ENCODE measurements at places on chromosomes 2 and 18. TPM values are rescaled to one million over a fixed set of nuclear protein-coding genes. Genes with fewer than 3 reads are reported as not detected.
A peak's percentile ranks its signal among the peaks of the same experiment; 100 is the strongest.

DNA sequence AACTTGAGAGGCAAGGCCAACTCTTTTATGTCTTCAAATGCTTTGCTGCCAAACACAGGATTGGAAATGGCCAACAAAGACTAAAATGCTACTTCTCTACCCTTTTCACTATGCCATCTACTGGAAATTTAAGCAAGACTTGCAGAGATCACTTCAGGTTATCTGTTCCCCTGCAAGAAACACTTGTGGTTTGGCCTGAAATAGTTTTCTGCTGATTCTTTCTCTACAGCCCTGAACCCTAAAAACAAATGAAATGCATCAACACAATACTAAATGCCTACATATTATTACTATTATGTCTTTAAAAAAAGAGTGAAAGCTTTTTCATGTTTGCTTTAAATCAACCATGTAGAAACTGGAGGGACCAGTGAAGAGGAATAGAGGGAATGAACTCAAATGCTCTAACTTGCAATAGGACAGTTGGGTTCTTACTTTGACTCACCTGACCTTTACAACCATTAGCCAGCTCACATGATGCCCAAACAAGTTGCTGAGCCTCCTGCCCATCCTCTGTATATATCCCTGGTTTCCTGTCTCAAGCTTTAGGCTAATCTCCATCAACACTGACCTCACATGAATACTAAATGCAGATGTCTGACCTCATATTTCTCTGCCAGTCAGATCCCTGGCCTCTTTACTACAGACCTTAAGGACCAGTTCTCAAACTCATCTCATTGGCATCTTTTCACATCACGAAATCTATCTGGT, 17.5 kb upstream of the ADAM17 start:
- no peaks in the 10 kb centered on the region for H3K36me3 ChIP-seq
- no peak for DNase-seq
- peak overlapping the region; percentile 76 for H3K27ac ChIP-seq
- H3K4me3 ChIP-seq = no peak overlapping the region

DNA sequence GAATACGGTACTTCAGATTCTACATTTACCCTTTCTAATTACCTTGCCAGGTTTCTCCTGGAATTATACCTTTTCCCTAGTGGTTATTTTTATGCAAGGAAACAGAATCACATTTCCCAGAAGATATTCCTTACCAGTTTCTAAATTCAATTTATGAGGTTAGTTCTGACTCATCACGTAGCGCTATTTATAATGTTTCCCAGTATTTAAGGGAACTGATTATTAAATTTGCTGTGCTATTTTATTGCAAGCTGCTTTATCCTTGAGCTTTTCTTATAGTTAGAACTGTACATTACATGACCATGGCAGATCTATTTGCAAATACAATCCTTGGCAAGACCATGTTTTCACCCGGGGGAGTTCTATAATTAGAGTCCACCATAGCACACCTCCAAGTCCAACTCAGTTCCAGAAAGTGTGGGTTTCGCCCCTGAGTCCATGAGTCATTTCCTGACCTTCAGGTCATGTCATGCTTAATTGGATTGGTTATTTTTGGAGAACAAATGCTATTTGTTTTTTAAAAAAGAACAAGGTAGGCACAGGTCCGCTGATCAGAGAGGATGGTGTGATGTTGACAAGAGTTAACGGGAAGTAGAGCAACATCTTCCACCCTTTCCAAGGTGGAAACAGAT, 126.6 kb downstream of the ZNF532 start:
- H3K27me3 ChIP-seq = no peaks in the 10 kb centered on the region
- H3K4me3 ChIP-seq = no peak overlapping the region
- peaks cover 79% of the 10 kb centered on the region for H3K4me1 ChIP-seq
- H3K36me3 ChIP-seq = no peaks in the 10 kb centered on the region
- DNase-seq = no peak

GRCh38 chr18:32093102-32093511, 1.4 kb downstream of the RNF138 start:
- peak overlapping the region; percentile 95 for H3K27ac ChIP-seq
- no peaks in the 10 kb centered on the region for H3K36me3 ChIP-seq
- peak overlapping the region; percentile 95 for H3K4me3 ChIP-seq
- no peaks in the 10 kb centered on the region for H3K27me3 ChIP-seq
- DNase-seq = no peak

DNA sequence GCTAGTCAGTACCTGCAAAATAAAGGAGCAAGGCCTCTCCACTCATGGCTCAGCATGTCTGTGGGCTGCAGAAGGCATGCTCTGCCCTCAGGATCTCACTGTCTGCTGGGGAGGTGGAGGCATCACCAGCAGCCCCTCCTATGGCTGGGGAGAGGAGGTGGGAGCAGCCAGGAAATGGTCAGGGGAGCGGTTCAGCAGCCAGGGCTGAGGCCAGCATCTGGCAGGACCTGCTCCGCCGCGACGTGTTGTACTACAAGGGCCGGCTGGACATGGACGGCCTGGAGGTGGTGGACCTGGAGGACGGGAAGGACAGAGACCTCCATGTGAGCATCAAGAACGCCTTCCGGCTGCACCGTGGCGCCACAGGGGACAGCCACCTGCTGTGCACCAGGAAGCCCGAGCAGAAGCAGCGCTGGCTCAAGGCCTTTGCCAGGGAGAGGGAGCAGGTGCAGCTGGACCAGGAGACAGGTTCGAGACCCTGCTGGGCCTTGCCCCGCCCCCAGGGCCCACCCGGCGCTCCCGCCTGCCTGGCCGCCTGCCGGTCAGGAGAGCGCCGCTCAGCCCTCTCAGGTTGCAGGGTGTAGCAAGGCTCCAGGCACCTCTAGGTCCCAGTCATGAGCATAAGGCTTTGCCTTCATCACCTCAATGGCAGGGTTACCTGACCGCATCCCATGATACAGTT, 49.0 kb downstream of the FAM168B start:
- peaks cover 21% of the 10 kb centered on the region for H3K36me3 ChIP-seq
- H3K4me1 ChIP-seq = no peaks in the 10 kb centered on the region
- H3K27ac ChIP-seq = no peak overlapping the region
- no peak overlapping the region for H3K4me3 ChIP-seq

DNA sequence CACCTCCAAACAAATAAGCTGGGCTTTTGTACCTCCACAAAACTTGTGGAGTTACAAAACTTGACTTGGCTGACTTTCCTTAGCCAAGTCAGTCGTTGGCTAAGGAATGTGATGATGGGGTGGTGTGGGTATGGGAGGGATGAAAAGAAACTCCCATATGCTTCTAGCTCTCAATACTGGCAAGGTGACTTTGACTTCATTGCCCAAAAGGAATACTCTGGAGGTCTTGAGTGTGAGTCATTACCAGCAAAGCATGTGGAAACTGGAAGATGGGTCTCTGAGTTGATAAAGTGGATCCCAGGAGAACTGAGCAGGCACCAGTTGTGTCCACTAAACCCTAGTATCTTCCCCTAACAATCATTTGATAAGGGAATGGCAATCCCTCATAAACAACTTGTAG, 226.7 kb downstream of the GULP1 start:
- H3K4me3 ChIP-seq = no peak overlapping the region
- H3K36me3 ChIP-seq = no peaks in the 10 kb centered on the region
- H3K27me3 ChIP-seq = no peaks in the 10 kb centered on the region
- H3K27ac ChIP-seq = no peak overlapping the region
- DNase-seq = no peak

DNA sequence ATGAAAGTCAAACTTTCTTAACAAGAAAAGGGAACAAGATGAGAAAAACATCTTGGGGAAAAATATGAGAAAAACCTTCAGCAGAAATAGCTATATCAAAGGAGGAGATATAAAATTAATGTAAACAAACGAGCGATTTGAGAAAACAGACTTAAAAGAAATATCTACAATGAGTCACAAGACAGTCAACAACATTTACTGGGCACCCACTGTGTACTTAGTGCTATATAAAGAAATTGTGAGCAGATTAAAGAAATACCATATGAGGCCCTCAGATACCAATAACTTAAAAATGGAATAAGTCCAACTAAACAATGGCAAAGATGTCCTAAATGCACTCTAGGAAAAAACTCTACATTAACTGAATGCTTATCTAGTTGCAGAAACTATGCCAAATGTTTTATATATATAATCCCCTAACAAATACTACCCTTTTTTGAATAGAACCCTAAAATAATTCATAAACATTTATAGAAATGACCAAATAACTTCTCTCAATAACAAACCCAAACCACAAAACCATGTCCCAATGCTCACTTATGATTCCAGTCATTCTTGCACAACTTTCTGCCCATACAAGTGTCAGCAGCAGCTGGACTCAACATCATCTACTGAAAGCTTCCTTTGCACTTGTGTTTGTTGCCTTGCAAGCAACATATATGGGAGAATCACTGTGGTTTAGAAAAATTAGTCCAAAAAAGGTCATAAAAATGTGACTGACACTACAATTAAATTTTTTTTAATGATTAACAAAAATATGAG, 83.5 kb downstream of the COBLL1 start:
- no peaks in the 10 kb centered on the region for H3K27me3 ChIP-seq
- no peak overlapping the region for H3K27ac ChIP-seq
- H3K4me3 ChIP-seq = no peak overlapping the region
- no peaks in the 10 kb centered on the region for H3K36me3 ChIP-seq
- H3K4me1 ChIP-seq = peaks cover 38% of the 10 kb centered on the region
- no peak for DNase-seq

Gene FKBP1B
- total RNA-seq = 12.5 TPM

- H3K4me1 ChIP-seq = peaks cover 43% of the 10 kb centered on the region
- H3K27me3 ChIP-seq = no peaks in the 10 kb centered on the region
- peak overlapping the region; percentile 88 for H3K27ac ChIP-seq
- H3K4me3 ChIP-seq = peak overlapping the region; percentile 39
Measured at GRCh38 chr2:218229239-218229638, 12.2 kb downstream of the ARPC2 start.

DNA sequence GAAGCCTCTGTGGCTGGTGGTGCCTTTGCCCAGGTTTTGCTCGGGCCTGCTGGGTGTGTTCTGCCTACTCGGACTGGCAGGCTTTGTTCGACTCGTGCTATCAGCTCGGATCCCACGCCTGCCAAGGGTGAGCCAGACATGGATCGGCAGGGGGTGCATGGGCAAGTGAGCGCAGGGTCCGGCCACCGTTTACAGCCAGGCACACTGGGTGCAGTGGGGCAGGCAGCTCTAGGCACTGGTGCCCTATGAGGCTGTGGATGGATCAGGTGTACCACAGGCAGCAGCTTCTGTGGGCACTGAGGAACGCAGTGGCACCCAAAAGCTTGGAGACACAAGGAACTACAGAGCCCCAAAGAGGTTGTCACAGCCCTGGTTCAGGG, 25.6 kb downstream of the MARCHF7 start:
- peaks cover 10% of the 10 kb centered on the region for H3K4me1 ChIP-seq
- H3K4me3 ChIP-seq = no peak overlapping the region
- H3K27ac ChIP-seq = no peak overlapping the region
- H3K36me3 ChIP-seq = peaks cover 21% of the 10 kb centered on the region
- H3K27me3 ChIP-seq = no peaks in the 10 kb centered on the region

DNA sequence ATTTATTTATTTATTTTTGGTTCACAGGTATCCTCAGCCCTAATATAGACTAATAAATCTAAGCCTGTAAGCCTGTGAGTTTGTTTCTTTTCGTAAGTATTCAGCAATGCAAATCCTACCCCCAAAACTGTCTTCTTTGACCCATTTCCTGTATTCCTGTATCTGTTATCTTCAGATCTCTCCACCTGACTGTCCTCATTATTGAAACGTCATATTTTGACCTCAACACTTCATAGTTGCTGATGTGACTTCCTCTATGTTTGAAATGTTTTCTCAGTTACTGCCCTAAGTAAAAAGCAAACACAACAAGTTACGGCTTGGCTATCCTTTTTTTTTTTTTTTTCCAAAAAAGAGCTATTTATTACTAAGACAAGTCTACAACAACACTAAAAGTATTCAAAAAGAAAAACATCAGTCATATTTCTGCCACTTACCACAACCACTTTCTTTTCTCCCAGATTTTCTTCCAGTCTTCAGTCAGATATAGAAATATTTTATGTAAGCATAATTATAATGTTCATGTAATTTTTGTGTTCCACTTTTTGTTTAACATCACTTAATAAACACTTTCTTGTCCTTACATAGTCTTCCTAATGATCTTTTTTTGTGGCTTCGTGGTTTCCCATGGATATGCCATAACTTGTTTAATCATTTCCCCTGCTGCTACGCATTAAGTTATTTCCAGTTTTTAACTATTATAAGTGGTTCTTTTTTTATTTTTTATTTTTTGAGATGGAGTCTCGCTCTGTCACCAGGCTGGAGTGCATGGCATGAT, 45.0 kb upstream of the EML4 start:
- H3K4me3 ChIP-seq = no peak overlapping the region
- H3K4me1 ChIP-seq = no peaks in the 10 kb centered on the region
- no peak overlapping the region for H3K27ac ChIP-seq
- no peaks in the 10 kb centered on the region for H3K36me3 ChIP-seq

Gene CDH7
- total RNA-seq = not detected

DNA sequence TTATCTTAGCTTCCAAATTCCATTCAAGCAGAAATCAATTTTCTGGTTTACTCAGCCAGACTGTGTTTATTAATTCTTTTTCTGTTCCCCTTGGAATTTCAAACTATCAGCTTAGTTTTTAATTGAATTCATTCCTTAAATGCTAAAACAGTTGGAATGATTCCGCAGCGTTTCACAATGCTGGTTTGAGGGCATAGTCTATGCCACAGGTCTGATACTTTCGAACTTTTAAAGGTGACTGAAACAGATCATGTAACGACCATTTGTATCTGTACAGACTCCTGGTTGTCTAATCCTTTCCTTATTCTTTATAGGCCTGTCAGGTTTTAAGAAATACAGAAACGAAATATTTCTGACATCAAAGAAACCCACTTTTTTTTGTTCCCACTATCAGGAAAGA, 45.4 kb downstream of the STPG4 start:
- H3K36me3 ChIP-seq = no peaks in the 10 kb centered on the region
- H3K27me3 ChIP-seq = no peaks in the 10 kb centered on the region
- DNase-seq = no peak
- no peak overlapping the region for H3K4me3 ChIP-seq
- no peaks in the 10 kb centered on the region for H3K4me1 ChIP-seq

Gene REG3A
- total RNA-seq = 2.8 TPM

Gene UPP2
- not detected for total RNA-seq

DNA sequence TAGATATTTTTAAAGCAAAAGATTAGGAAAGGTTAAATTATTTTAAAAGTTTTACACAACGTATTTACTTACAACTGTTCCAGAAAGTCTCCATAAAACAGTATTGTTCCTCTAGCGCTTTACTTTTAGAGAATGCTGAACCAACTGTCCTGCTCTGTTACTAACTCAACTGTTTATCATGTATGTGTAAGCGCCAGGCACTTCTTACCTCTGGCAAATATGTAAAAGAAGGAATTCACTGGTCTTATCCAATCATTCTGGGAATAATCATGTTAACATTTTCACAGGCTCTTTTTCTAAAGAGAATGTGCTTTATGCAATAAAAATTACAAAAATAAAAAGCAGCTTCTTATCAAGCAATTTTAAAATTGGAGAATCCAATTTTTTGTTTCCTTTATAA, 68.0 kb downstream of the COBLL1 start:
- peaks cover 13% of the 10 kb centered on the region for H3K4me1 ChIP-seq
- no peak overlapping the region for H3K27ac ChIP-seq
- no peak for DNase-seq
- no peak overlapping the region for H3K4me3 ChIP-seq
- H3K27me3 ChIP-seq = no peaks in the 10 kb centered on the region
